ENCODE measurements at places on chromosomes 1 and 21.
A peak's percentile ranks its signal among the peaks of the same experiment; 100 is the strongest.

GRCh38 chr1:172005856-172006255, 164.6 kb downstream of the DNM3 start:
- no peaks in the 10 kb centered on the region for H3K4me1 ChIP-seq
- no peaks in the 10 kb centered on the region for H3K27me3 ChIP-seq
- no peak overlapping the region for H3K4me3 ChIP-seq
- H3K36me3 ChIP-seq = no peaks in the 10 kb centered on the region
- DNase-seq = no peak

- H3K36me3 ChIP-seq = no peaks in the 10 kb centered on the region
- H3K4me3 ChIP-seq = no peak overlapping the region
- H3K4me1 ChIP-seq = no peaks in the 10 kb centered on the region
Measured at GRCh38 chr1:217482356-217483102, 148.4 kb downstream of the GPATCH2 start.

DNA sequence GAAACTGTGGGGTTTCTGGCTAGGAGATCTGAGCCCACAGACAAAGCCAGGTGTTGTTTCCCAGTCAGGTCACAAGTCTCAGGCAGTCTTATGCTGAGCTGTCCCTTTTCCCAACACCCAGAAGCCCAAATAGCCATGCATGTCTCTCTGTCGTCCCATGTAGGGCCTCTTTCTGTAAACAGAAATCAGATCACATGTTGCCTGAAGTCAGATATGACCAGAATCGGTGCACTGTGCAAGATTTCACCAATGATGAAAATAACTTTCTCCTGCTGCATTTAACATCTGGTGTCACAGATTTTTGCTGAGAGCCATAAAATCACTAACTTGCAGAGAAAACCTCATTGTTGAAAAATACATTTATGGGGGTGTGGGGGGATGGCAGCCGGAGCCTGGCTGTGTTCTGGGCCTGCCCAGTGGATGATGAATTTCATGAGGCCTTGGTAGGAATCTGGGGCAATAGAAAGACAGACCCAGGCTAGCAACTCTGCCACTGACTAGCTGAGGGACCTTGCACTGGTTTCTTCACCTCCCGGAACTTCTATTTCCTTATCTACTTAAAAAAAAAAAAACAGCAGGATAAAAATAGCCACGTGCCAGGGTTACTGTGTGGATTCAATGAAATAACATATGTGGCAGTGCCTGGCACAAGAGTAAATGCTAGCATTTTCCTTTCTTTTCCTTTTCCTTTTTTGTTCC, 158.8 kb upstream of the NFIA start:
- DNase-seq = no peak
- no peak overlapping the region for H3K4me3 ChIP-seq
- no peak overlapping the region for H3K27ac ChIP-seq

DNA sequence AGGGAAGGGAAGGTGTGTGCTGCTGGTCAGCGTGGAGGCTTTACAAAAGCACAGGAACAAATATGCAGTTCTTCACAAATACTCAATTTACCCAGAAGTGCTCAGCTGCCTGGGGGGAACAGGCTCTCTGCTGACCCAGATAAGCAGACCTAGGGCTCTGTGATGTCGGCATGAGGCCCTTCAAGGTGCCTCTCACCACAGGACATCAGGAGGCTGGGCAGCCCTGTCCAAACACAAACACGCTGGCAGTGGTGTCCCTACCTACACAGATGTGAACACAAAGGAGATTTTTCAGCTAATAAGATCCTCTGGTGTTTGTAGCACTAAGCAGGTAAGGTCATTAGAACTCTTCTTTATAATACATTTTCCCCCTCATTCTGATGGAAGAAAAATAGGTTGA, 243.0 kb upstream of the PROX1 start:
- H3K27ac ChIP-seq = no peak overlapping the region
- no peak overlapping the region for H3K4me3 ChIP-seq
- no peaks in the 10 kb centered on the region for H3K4me1 ChIP-seq

DNA sequence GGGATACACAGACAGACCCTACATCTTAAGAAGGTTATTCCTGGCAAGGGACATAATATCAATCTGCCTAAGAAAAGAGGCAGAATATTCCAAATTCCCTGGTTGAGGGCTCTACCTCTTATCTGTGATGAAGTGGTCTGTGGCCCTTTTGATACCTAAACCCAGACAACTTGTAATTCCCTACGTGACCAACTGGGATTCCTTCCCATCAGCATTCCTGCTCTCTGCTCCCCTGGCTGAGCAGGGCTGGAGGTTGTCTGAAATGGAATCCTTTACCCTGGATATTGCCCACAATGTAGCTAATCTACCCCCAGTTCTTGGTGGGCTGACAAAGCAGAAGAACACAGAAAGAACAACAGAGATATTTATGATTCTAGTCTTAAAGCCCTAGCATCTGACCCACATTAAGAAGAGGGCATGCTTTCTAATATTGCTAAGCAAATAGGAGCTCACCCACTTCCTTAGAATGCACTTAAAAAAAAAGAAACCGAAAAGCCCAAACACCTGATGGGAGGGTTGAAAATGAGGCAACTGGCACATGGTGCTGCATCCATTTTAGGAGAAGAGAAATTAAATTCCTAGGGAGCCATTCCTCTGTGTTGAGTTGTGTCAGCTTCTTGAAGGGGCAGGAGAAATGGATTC, 36.8 kb downstream of the GADD45A start:
- H3K27me3 ChIP-seq = no peaks in the 10 kb centered on the region
- H3K36me3 ChIP-seq = no peaks in the 10 kb centered on the region
- peaks cover 15% of the 10 kb centered on the region for H3K4me1 ChIP-seq
- DNase-seq = peak; percentile 56
- H3K4me3 ChIP-seq = no peak overlapping the region

GRCh38 chr1:117680316-117681002, 74.6 kb downstream of the TENT5C start:
- no peaks in the 10 kb centered on the region for H3K27me3 ChIP-seq
- no peak overlapping the region for H3K4me3 ChIP-seq
- peaks cover 2% of the 10 kb centered on the region for H3K4me1 ChIP-seq
- no peak overlapping the region for H3K27ac ChIP-seq
- DNase-seq = no peak

GRCh38 chr1:147214842-147215539, 10.1 kb downstream of the FMO5 start:
- no peaks in the 10 kb centered on the region for H3K4me1 ChIP-seq
- no peaks in the 10 kb centered on the region for H3K27me3 ChIP-seq

GRCh38 chr1:205245096-205245495, 17.4 kb downstream of the TMCC2 start:
- H3K27me3 ChIP-seq = no peaks in the 10 kb centered on the region
- no peaks in the 10 kb centered on the region for H3K4me1 ChIP-seq
- no peak overlapping the region for H3K27ac ChIP-seq
- no peaks in the 10 kb centered on the region for H3K36me3 ChIP-seq
- no peak overlapping the region for H3K4me3 ChIP-seq

- H3K4me1 ChIP-seq = no peaks in the 10 kb centered on the region
- no peaks in the 10 kb centered on the region for H3K27me3 ChIP-seq
- H3K36me3 ChIP-seq = no peaks in the 10 kb centered on the region
- H3K27ac ChIP-seq = no peak overlapping the region
- no peak for DNase-seq
- no peak overlapping the region for H3K4me3 ChIP-seq
Measured at GRCh38 chr21:32860399-32860798, 88.8 kb upstream of the PAXBP1 start.

DNA sequence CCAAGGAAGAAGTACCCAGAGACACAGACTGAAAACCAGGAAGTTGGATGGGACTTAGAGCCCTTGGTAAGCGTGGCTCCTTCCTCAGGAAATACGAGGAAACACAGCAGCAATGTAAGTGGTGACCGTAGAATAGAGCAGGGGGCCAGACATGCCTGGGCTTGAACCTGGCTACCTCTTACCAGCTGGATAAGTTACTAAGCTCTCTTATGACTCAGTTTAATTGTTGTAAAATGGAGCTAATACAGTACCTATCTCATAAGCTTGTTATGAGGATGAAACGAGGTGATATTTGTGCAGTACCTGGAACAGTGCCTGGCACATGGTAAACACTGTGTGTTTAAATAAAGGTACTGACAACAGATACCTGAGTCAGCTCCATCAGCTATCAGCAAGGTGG, 19.2 kb downstream of the EBNA1BP2 start:
- H3K36me3 ChIP-seq = no peaks in the 10 kb centered on the region
- no peaks in the 10 kb centered on the region for H3K27me3 ChIP-seq
- H3K4me3 ChIP-seq = no peak overlapping the region

- no peaks in the 10 kb centered on the region for H3K4me1 ChIP-seq
- no peaks in the 10 kb centered on the region for H3K36me3 ChIP-seq
- H3K27me3 ChIP-seq = no peaks in the 10 kb centered on the region
- H3K27ac ChIP-seq = no peak overlapping the region
- no peak overlapping the region for H3K4me3 ChIP-seq
Measured at GRCh38 chr1:185864889-185865517, 130.8 kb downstream of the HMCN1 start.

DNA sequence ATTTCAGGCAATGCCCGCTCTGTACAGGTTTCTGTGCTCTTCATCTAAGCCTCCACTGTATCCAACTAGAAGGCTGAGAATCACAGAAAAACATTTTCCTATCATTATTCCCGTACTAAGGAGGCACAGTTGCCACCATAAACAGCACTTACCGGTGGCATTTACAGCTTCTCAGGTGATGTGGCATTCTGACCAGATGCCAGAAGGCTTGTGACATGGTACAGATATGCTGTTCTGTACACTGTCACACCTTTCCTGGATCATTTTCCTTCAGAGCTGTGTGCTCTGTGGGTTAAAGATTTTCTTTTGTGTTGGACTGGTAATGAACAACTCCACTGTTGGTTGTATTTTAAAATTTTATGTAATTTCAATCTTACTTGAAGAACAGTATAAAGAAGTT, 4.0 kb upstream of the UAP1 start:
- H3K4me3 ChIP-seq = no peak overlapping the region
- H3K36me3 ChIP-seq = no peaks in the 10 kb centered on the region
- no peaks in the 10 kb centered on the region for H3K27me3 ChIP-seq
- no peak for DNase-seq

DNA sequence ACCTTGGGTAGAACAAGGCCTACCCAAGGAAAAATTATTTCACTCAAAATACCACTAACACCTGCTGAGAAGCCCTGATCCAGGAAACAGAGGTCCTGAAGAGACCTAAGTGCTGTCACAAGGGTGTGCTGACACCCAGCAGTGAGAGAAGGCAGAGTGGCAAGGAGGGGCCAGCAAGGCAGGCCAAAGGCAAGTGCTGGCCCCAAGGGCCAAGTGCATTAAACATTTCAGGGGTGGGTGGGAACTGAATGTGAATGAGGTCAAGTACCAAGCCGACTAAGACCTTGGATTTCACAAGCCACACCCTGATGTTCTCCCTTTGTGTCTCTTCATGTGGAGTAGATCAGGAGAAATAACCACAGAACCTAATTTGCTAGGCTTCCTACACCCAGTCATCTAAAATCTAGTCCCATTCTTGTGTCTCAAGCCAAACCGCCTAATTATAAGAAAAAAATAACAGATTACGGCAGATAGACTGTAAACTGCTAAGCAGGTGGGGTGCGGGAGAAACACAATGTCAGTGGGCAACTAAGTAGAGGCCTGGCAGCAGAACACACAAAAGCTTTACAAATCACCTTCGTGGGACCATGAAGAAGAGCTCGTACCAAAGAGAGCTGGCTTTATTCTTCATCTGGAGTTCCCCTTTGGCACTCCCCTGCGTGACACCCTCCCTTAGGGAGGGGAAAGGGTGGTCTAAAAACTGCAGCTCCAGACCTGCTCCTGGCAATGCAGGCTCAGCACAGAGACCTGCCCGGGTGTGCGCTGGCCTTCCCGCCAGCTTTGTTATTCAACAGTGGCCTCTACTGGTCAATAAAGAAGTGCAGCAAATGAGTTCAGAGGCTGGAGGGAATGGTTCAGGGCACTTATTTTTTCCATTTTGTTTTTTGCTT, 8.7 kb downstream of the UBE2G2 start:
- H3K4me1 ChIP-seq = peaks cover 3% of the 10 kb centered on the region
- no peaks in the 10 kb centered on the region for H3K36me3 ChIP-seq
- DNase-seq = peak; percentile 78
- H3K27me3 ChIP-seq = no peaks in the 10 kb centered on the region
- H3K27ac ChIP-seq = no peak overlapping the region

DNA sequence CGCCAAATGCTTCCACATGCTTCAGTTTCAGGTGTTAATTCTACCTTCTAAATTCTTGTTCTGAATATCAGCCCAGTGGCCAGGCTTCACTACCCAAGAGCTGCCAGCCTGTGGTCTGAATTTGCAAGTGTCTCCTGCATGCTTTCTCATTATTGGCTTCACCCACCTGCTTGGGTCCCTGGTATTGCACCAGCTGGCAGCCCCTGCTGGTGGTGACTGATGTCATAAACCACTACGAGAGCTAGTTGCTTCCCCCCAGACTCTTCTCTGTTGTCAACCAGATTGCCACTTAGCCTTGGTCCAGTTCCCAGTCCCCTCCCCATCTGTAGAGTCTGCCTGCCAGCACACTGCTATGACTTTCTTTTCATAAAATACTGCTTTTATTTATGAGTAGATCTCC, 197.7 kb upstream of the DUSP10 start:
- no peak overlapping the region for H3K27ac ChIP-seq
- no peaks in the 10 kb centered on the region for H3K36me3 ChIP-seq
- H3K27me3 ChIP-seq = no peaks in the 10 kb centered on the region
- no peaks in the 10 kb centered on the region for H3K4me1 ChIP-seq
- DNase-seq = no peak

All from mesendoderm (in vitro differentiated cells).